ENCODE measurements at places on chromosomes 5 and 9.

- DNase-seq: no peak
Observed at GRCh38 chr9:73162987-73163768, 11.5 kb downstream of the ANXA1 start.

DNA sequence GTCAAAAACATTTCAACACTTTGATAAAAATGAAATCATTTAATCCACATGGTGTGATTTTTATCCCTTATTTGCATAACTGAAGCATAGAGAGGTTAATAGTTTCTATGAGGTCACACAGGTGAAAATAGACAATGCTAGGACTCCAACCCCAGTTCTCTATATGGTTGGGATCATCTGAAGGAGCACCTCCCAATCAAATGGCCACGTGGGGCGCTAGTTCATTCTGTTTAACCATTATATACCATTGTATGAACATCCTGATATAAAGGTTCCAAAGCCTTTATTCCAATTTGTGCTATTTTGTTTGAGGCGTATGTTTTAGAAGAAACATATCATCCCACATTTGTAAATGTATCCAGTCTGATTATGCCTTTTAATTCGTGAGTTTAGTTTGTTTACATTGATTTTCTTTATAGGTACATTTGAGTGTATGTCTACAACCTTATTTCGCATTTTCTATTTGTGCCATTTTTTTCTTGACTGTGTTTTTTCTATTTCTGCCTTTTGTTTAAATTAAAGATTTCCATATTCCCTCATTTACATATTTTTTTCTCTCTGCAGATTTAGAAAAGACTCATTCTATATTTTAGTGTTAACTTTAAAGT lies 1092.0 kb downstream of the MAT2B start:
- no peak for DNase-seq

- DNase-seq: no peak
Observed at GRCh38 chr5:167764641-167765289, 526.7 kb upstream of the WWC1 start.

GRCh38 chr5:75496026-75496425 lies 15.4 kb downstream of the CERT1 start:
- no peak for DNase-seq

- DNase-seq: no peak
Observed at GRCh38 chr5:96326902-96327301, 106.1 kb downstream of the PCSK1 start.

- DNase-seq: no peak
Observed at GRCh38 chr5:43482490-43483297, 971 bp downstream of the TMEM267 start.

- no peak for DNase-seq
Observed at GRCh38 chr5:9122528-9122927, 423.3 kb downstream of the SEMA5A start.

GRCh38 chr9:125043148-125043547 lies 100.2 kb downstream of the SCAI start:
- DNase-seq: no peak

All from tibial nerve (tissue), 4 donors.